ENCODE measurements at places on chromosomes 3 and 15.

DNA sequence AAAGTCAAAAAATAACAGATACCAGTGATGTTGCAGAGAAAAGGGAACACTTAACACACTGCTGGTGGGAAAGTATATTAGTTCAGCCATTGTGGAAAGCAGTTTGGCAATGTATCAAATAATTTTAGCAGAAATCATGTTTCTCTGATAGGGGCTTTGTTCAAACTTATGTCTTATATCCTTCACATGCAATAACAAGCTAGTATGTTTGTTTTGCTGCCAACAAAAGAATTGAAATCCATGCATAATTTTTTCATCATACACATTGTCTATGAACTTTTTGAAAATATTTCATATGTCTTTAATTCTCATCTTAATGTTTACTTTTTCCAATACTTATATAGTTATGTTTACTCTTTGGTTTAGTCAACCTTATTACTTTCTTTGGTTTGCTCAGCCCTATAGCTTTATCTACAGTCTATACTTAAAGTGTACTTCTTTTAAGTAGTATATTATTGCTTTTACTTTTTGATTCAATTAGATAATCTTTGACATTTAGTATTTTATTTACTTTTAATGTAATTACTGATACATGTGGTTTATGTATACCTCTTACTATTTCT, 639.6 kb upstream of the CBLB start:
- DNase-seq: no peak

DNA sequence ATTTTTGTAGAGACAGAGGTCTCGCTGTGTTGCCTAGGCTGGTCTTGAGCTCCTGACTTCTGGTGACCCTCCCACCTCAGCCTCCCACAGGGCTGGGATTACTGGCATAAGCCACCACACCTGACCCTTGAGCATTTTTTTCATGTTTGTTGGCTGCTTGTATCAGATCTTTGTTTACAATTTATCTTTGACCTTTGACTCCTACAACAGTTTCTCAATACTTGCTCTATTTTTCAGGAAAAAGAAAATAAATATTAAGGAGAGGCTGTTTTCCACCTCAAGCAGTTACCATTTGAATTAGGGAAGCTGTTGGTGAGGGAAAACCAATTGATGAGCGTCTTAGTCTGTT, 44.5 kb downstream of the LIMD1 start:
- DNase-seq: no peak

GRCh38 chr3:194536871-194537637, 50.3 kb upstream of the ATP13A3 start:
- DNase-seq: no peak

- no peak for DNase-seq
Measured at GRCh38 chr3:9397906-9398699, 688 bp downstream of the SETD5 start.

GRCh38 chr3:52455283-52456168, at the start of gene NISCH:
Gene NISCH (plus strand): TSS chr3:52455604. CDS start chr3:52455642, 38 bp downstream.
- no peak for DNase-seq

- DNase-seq: no peak
Measured at GRCh38 chr15:94023531-94023930, 207.8 kb upstream of the MCTP2 start.

DNA sequence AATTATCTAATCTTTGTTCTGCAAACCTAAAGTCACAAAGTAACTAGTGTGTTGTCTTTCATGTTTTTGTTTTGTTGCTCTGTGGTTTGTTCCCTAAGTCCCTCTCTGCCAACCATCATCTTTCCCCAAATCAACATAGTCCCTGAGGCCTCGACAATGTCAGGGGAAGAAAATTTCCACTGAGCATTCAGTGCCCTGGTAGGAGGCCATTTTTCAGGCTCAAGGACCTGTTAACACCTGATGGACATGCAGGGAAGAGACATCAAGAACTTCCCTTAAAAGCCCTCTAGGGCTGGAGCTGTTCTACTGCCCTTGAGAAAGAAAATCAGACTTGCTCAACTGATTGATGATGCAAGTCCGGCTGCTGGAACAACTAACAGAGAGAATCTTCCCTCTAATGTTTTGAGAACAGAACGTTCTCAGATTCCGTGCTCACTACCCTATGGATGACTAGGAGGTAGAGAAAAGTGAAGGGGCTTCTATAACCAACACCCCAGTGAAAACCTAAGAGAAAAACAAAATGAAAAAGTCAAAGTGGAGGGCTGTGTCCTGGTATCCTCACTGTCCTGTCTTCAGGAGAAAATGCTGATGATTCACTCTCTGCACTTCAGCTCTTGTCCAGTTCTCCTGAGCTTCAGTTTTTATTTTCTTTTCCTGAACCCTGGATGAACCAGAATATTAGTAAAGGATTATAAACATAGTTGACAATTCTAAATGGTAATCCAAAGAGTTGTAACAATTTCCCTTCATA, 373.1 kb downstream of the FOXP1 start:
- no peak for DNase-seq

DNA sequence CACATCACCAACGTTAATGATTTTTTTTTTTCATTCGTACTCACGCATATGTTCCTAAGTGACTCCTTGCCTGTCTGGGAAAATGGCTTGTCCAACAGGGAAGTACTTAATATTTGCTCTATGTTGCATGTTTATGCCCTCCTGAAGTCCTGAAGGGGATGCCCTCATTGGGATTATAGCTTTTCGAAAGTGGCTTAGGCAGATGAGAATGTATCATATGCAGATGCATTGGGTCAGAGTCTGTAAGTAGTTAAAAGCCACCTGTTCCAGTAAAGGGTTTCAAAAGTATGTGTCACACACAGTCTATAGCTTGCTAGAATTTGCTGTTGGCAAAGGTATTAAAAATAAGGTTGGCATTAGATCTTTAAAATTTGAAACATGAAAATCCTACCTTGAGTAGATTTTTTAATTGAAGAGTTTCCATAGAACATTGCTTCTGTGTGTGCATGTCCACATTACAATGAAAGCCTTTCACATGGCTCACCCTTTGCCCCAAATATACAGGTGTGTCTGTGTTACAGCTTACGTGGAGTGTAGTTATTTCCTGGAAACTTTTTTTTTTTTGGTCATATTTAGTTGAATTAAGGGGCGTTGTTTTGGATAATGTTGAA, 2.1 kb downstream of the ABHD17C start:
- DNase-seq: no peak

DNA sequence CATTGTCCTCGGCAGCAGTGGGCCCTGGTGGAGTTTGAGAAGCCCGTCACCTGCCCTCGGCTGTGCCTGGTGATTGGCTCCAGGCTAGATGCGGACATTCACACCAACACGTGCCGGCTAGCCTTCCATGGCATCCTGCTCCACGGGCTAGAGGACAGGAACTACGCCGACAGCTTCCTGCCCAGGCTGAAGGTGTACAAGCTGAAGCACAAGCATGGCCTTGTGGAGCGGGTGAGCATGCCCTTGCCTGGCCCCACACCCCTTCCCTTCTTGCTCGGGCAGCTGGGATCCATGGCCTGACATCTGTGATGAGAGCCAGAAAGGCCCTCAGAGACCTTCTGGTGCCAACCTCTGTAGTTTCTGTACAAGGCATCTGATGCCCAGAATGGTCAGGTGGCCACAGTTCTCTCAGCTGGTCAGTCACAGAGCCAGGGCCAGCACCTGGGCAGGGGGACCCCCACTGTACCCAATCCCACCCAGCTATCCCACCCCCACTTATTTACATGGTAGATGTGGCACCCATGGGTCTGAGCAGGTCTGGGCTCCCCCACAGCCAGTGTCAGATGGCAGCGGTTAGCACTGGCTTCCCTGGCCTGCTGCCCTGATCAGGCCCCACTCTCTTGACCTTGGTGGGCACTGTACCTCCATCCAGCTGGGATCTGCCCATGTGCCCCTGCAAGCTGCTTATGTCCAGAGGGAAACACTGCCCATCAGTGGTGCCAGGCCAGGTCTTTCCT, 124.9 kb downstream of the DNAJB8 start:
- DNase-seq: no peak

- DNase-seq: no peak
Measured at GRCh38 chr3:40120806-40121205, 188.7 kb upstream of the EIF1B start.

DNA sequence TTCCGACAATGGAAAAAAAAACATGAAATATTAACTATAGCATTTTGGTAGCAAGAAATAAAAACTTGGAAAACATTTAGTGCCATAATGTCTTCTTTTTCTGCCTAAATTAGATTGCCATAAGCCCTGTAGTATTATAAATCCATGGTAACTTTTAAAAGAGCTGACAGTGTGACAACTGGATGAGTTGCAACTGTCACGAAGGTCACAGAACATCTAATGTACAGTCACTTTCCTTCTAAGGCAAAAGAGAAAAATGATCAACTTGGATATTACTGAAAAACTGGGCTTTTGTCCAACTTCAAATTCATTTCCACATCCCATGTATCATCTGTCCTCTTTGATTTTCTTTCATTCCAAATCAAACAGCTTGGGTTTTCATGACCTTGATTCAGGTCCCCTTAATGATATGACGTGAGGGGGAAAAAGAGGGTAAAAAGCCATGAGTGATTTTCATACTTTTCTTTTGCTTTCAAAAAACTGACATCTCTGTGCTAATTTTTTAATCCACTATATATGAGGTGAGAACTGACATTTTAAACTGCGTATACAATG, 602 bp downstream of the CPB1 start:
- no peak for DNase-seq

DNA sequence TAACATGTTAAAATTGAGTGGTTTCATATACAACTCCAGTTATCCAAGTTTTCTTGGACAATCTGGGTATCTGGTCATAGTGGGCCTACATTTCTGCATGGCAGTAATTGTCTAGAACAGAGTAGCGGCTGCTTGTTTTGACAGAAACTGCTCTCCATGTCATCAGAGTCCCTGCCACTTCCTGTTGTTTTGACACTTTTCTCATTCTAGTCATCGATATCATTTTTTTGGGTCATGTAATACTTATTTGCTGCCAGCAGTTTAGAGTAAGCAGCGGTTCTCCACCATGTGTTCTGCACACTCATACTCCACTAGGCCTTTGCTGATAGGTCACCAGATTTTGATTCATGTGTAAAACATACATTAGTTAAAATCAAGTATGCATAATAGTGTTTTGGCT, 81.5 kb downstream of the SLC25A26 start:
- no peak for DNase-seq

DNA sequence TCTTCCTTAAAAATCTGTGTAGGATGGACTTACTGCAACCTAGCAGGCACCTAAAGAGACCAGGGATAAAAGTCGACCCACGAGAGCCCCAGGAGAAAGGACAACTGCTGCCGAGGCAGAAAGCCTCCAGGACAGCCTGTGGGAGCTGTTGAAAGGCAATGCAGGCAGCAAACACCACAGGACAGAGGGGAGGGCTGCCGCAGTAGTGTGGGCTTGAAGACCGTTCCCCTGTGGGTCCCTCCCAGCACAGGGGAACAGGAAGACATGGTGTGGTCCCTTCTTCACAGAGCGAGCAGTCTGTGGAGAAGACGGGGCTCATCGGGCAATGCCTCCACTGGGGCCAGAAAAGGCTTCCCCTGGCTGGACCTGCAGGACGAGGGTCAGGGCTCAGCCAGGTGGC, 58.5 kb upstream of the GATA2 start:
- no peak for DNase-seq

DNA sequence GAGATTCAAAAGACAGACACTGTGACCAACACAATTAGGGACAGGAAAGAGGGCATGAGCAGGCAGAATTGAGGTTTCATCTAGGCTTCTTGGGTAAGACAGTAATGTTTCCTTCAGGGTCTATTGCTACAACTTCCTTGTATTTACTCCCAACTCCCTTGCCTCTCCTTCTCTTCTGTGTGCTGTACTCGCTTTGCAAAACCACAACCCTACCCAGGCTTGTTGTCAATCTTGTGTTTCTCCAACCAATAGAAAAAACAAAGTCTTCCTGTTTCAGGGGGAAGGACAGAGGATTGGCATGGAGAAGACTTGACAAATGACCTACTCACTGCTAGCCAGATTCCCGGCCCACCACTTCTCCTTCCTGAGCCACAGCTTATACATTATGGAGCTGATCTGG, 36.3 kb upstream of the MASP1 start:
- no peak for DNase-seq

- DNase-seq: no peak
Measured at GRCh38 chr3:17025594-17026139, 140.9 kb downstream of the PLCL2 start.

DNA sequence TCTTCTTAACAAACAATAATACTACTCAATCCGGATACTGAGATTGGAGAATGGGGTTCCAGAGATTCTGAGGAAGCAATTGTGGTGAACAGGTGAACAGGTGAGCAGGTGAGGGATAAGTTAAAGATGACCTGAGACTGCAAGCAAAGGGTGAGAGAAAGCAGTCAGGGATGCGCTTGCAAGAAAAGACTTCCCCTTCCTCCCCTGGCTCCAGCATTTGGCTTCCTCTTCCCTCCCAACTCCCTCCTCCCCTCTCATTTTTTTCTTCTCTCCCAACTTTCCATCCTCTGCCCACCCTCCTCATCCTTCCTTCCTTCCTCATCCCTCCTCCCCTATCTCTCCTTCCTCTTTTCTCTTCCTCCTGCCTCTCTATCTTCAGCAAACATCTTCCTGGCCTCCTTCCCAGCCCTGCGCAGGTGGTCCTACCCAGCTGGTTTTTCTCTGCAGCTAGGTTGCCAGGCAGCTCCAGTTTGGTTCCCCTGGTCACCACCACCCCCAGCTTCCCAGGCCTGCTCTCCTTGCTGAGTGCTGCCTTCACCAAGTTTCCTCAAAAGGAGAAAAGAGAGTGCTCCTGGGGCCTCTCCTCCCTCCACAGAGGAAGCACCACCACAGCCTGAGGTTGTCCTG, 10.4 kb upstream of the VIPR1 start:
- DNase-seq: no peak

- no peak for DNase-seq
Measured at GRCh38 chr15:38554354-38554753, 10.3 kb downstream of the RASGRP1 start.

DNA sequence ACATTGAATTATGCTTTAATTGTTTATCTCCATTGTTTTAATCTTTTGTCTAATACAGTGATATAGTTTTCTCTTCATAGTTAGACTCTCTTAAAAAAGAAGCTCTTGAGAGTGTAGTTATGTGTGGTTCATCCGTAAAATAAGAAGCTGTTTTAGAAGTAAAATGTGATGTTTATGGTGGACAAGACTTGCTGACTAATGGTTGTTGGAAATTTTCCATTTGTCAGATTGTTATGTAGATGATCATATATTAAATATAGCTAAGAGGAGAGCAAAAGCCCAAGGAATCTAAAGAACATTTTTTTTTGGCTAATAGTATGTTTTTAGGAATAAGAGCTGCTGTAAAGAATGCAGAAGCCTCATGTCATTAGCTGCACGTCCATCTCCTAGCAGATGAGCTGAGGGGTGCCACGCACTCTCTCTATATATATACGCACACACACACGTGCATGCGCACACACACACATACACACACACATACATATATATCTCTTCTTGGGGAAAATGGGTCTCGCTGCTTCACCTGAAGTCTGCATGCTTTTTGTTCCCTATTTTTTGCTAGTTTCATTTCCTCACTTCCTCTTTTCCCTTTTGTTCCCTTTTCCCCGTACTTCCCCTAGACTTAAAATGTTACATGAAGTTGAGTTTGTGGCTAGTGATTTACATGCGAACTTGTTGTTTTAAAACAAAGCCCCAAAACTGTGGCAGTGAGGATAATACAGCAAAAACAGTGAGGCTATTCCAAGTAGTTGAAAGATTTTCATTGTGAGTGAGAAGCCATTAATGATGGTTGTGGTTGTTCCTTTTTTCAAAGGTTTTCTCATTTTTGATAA, 107.8 kb downstream of the MBNL1 start:
- no peak for DNase-seq

- no peak for DNase-seq
Measured at GRCh38 chr3:107452436-107452835, 70.3 kb upstream of the BBX start.
